Activated B cell treated with CpG ODN at 0.5 μM for 24 hours (primary cell): ENCODE measurements at places on chromosomes 6 and 20.

DNA sequence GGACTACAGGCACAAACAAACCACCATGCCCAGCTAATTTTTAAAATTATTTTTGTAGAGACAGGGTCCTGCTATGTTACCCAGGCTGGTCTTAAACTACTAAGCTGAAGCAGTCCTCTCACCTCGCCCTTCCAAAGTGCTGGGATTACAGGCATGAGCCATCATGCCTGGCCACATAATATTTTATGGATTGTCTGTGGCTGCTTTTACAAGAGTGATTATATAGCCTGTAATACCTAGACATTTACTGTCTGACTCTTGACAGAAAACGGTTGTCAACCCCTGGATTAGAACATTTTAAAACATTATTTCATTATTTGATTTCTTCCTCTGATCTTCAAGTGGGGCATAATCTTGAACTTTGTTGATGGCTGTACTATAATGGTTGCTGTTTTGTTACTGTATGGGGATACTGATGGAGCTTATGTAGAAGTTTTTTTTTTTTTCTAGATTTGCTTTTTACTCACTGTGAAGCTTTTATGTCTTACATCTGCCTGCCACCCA, 14.3 kb downstream of the PARD6B start:
- no peak overlapping the region for H3K27ac ChIP-seq
- peaks cover 23% of the 10 kb centered on the region for H3K36me3 ChIP-seq
- no peak for DNase-seq

DNA sequence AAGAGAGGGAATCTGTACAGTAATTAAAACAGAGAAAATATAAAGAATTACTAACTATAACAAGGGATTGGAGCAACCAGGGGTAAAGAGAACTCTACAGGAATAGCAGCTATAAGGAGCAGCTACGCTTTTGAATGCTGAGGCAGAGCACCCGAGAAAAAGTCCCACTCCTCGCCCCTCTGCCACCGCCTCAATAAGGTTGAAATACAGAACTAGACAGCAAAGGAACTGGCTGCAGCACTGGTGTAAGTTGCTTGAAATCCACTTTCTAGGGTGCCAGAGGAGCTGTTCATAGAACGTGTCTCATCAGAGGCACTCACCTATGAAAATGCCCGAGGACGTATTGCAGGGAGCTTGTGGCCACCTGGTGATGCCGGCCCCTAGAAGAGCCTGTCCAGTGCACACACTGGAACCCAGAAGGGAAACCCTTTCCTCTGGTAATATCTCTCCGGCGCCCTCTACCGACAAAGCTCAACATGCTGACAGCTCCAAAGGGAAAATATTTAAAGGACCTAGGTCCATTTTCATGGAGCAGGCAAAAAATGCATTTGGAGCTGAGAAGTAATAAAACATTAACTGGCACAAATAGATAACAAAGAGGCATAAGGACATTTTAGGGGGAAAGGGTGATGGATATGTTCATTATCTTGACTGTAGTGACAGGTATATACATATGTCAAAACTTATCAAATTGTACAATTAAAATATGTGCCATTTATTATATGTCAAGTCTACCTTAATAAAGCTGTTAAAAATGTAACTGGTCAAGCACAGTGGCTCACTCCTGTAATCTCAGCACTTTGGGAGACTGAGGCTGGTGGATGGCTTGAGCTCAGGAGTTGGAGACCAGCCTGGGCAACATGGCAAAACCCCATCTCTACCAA, 137.4 kb upstream of the HDAC2 start:
- no peaks in the 10 kb centered on the region for H3K36me3 ChIP-seq
- H3K27me3 ChIP-seq: peaks cover 3% of the 10 kb centered on the region
- H3K4me3 ChIP-seq: no peak overlapping the region
- no peaks in the 10 kb centered on the region for H3K4me1 ChIP-seq

DNA sequence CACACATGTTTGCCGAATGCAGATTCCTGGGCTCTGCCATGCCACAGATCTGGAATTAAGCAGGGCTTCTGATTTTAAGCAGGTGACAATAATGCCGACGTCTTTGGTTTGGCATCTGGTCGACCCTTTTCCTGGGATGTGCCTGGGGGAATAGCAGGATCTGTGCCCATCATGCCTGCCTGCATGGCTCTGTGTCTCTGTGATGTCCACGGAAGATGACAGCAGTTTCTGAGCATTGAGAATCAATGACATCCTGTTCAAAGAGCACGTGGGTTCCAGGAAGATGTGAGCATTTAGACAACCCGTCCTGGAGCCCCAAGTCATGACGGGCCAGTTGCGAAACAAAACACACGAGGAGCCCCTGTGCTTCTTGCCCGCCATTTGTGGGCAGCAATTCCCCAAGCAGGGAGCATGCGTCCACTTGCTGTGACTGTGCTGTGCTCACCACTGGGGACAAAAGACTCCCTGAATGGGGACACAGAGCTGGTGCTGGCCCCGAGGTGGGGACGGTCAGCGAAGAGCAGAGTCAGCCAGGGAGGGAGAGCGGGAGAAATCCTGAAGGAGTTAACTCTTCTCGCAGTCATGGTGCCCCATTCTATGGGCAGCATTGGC, 110.1 kb downstream of the ERMARD start:
- no peak overlapping the region for H3K4me3 ChIP-seq
- no peak for DNase-seq
- H3K27me3 ChIP-seq: no peaks in the 10 kb centered on the region
- no peaks in the 10 kb centered on the region for H3K36me3 ChIP-seq
- H3K27ac ChIP-seq: no peak overlapping the region

DNA sequence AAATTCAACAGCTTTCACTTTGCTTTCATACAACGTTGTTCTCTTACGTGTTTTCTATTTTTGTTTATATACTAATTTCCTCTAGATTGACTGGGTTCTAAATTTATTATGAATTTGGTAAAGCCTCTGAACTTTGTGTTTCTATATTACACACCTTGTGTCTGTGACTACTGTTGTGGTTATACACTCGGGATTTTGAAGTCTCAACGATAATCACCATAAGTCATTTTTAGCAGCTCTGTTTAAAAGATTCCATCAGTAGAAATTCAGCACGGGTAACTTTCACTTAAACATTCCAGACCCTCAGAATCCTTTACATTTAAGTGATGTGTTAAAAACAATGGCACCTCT, 31.8 kb upstream of the HBS1L start:
- H3K27ac ChIP-seq: no peak overlapping the region
- H3K27me3 ChIP-seq: peaks cover 2% of the 10 kb centered on the region
- H3K4me1 ChIP-seq: peaks cover 34% of the 10 kb centered on the region
- H3K36me3 ChIP-seq: peaks cover 2% of the 10 kb centered on the region

DNA sequence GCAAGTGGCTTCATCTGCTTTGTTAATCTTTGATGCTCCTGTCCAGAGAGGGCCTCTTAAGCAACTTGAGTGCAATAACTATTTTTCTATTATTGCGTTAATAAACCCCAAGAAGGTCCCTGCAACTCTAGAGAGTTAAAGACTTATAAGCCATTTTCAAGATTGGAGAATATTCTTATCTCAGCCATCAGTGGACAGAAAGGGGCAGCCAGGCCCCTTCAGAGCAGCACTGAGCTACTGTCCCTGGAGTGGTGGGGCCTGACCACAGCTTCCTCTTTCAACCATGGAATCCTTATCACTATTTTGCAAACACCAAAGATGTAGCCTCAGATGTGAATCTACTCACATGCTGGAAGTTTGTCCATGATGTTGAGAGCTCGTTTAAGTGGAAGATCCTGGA, 2.8 kb upstream of the MAS1L start:
- H3K27me3 ChIP-seq: peaks cover 11% of the 10 kb centered on the region
- H3K4me1 ChIP-seq: no peaks in the 10 kb centered on the region
- no peaks in the 10 kb centered on the region for H3K36me3 ChIP-seq
- no peak overlapping the region for H3K4me3 ChIP-seq
- no peak overlapping the region for H3K27ac ChIP-seq

- DNase-seq: no peak
- H3K27ac ChIP-seq: no peak overlapping the region
- no peak overlapping the region for H3K4me3 ChIP-seq
- peaks cover 87% of the 10 kb centered on the region for H3K36me3 ChIP-seq
- peaks cover 30% of the 10 kb centered on the region for H3K4me1 ChIP-seq
Measured at GRCh38 chr20:45028424-45029136, 62.3 kb downstream of the STK4 start.
